ENCODE measurements at places on chromosomes 6 and 20.

DNA sequence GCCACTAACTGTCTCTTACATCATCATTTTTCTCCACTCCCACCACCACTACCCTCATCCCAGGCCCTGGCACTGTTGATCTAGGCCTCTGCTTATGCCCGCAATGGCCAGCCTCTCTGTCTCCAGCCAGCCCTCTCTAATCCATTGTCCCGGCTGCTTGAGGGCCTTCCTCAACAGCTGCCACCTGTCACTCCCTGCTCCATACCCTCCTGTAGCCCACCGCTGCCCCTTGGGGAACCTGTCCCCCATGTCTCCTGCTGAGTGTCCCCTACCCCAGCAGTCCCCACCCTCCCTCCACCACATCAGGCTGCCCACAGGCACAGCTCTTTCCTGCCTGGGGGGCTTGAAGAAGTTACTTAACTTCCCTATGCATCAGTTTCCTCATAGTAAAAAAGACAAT is 13.4 kb downstream of the TEAD3 start:
- DNase-seq, result no peak

- DNase-seq, result no peak
These were observed at the start of gene DEFB123 for GRCh38 chr20:31440012-31440659. Gene DEFB123 (plus strand): TSS chr20:31440632. CDS start chr20:31440699, 67 bp downstream.

GRCh38 chr20:23233341-23233740 is 117.2 kb upstream of the NXT1 start:
- no peak for DNase-seq

DNA sequence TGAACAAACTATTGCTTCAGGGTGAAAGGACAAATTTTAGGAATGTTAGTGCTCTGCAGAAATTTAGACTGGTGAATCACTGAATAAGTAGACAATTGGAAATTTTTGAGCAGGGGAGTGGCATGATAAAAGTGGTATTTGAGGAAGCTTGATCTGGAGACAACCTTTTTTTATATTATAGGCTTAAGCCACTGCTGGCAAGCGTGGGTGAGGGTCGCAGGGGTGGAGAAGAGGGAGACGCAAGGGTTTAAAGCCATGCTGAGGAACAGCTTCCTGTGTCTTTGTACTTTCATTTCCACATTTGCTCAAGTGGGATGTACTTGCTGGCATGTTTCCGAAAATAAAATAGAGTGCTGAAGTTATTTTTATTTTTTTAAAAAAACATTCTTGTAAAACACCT is 23.7 kb downstream of the NCOA7 start:
- no peak for DNase-seq

DNA sequence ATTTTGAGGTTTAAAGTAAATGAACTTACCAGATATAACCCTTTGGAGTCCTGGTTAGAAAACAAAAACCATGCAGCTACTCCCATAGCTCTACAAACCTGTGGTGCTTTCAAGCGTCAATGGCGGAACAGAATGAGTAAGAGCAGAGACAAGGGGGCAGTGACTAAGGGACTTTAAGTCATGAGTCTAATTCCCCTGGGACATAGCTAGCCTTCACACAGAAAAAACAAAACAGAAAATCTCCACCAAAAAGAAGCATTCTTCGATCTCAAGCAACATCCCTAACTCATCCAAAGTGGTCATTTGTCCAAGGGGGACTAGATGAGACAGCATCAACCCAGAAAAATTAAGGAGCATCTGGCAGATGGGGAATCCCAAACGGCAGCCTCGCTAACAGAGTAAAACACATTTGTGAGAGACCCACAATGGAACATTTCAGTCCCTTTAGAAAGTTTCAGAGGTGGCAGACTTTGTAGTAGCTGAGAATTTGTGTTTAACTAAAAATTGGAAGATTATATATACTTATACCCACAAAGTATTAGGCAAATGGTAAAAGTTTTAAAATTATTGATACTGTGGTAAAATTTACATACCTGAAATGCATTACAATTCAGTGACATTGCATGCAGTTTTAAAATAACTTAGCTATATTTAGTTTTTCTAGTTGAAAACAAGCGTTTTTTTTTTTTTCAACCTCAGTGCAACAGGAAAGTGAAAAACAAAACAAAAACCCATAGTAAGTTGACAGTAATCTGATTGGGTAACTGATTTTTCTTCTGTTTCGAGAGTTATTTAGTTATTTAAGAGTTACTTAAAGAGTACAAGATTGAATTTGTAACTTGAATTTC is 67.5 kb downstream of the KCNQ5 start:
- no peak for DNase-seq

GRCh38 chr20:44413575-44414345 is 58.3 kb downstream of the HNF4A start:
- DNase-seq, result no peak
